ENCODE measurements at places on chromosomes 7 and 10. TPM values are rescaled to one million over a fixed set of nuclear protein-coding genes. Genes with fewer than 3 reads are reported as not detected.
A peak's percentile ranks its signal among the peaks of the same experiment; 100 is the strongest.

- no peak overlapping the region for H3K4me3 ChIP-seq
- H3K27me3 ChIP-seq: no peaks in the 10 kb centered on the region
- no peaks in the 10 kb centered on the region for H3K36me3 ChIP-seq
Measured at GRCh38 chr7:135665042-135665441, 2.7 kb downstream of the STMP1 start.

Gene TEX47
- not detected for total RNA-seq

GRCh38 chr7:158682456-158682855, 22.1 kb downstream of the NCAPG2 start:
- H3K27me3 ChIP-seq: no peaks in the 10 kb centered on the region
- no peaks in the 10 kb centered on the region for H3K36me3 ChIP-seq
- no peak overlapping the region for H3K4me3 ChIP-seq
- DNase-seq: no peak
- no peaks in the 10 kb centered on the region for H3K4me1 ChIP-seq

- H3K4me3 ChIP-seq: no peak overlapping the region
- no peak for DNase-seq
- no peaks in the 10 kb centered on the region for H3K4me1 ChIP-seq
- H3K27ac ChIP-seq: no peak overlapping the region
- no peaks in the 10 kb centered on the region for H3K27me3 ChIP-seq
Measured at GRCh38 chr10:68172324-68172723, 59.6 kb downstream of the ATOH7 start.

- H3K27ac ChIP-seq: no peak overlapping the region
- H3K36me3 ChIP-seq: no peaks in the 10 kb centered on the region
- no peaks in the 10 kb centered on the region for H3K4me1 ChIP-seq
- DNase-seq: no peak
- no peak overlapping the region for H3K4me3 ChIP-seq
- H3K27me3 ChIP-seq: no peaks in the 10 kb centered on the region
Measured at GRCh38 chr7:45714521-45714820, 140.3 kb downstream of the ADCY1 start.

Gene ECHDC3
- total RNA-seq: 60.6 TPM

GRCh38 chr7:149616898-149617297, 119.3 kb upstream of the ZNF746 start:
- DNase-seq: no peak
- no peak overlapping the region for H3K4me3 ChIP-seq
- no peaks in the 10 kb centered on the region for H3K27me3 ChIP-seq

DNA sequence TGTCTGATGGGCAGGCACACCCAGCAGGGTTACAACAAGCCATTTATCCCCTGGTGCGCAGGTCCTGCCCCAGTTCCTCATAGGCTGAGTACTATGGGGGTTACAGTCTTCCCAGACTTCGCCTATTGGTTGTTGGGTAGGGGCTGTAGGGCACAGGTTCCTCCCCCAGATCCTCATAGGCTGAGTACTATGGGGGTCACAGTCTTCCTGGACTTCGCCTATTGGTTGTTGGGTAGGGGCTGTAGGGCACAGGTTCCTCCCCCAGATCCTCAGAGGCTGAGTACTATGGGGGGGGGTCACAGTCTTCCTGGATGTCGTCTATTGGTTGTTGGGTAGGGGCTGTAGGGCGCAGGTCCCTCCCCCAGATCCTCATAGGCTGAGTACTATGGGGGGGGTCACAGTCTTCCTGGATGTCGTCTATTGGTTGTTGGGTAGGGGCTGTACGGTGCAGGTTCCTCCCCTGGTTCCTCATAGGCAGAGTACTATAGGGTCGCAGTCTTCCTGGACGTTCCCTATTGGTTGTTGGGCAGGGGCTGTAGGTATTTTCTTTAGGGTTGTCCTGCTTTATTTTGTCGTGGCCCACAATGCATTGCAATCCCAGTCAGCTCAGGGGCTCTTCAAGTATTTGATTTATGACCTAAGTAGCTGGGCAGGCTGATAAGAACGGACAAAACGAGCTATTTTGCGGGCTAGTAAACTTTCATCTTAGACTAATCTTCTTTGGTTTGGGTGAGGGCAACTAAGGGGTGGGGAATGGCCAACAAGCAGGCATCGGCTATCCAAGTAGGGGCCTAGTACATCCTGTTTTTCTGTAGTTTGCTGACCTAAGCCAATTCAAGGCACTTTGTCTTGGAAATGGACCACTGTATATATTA, 3.4 kb downstream of the LRRC27 start:
- H3K27ac ChIP-seq: no peak overlapping the region
- no peaks in the 10 kb centered on the region for H3K27me3 ChIP-seq
- H3K36me3 ChIP-seq: no peaks in the 10 kb centered on the region
- no peak for DNase-seq

Gene ANKRD22
- not detected for total RNA-seq

Gene TMEM176A
- 62.4 TPM for total RNA-seq

- peak; percentile 41 for DNase-seq
- no peaks in the 10 kb centered on the region for H3K27me3 ChIP-seq
- H3K4me3 ChIP-seq: no peak overlapping the region
- H3K4me1 ChIP-seq: no peaks in the 10 kb centered on the region
- H3K27ac ChIP-seq: no peak overlapping the region
Measured at GRCh38 chr7:18610331-18610948, 114.9 kb downstream of the HDAC9 start.

GRCh38 chr10:6796231-6796630, 216.2 kb upstream of the PRKCQ start:
- H3K27me3 ChIP-seq: no peaks in the 10 kb centered on the region
- H3K36me3 ChIP-seq: no peaks in the 10 kb centered on the region
- no peak overlapping the region for H3K4me3 ChIP-seq
- DNase-seq: no peak
- H3K27ac ChIP-seq: peak overlapping the region; percentile 65

GRCh38 chr7:6646465-6646864, 9.3 kb downstream of the ZNF316 start:
- no peaks in the 10 kb centered on the region for H3K27me3 ChIP-seq
- H3K36me3 ChIP-seq: no peaks in the 10 kb centered on the region
- H3K4me1 ChIP-seq: no peaks in the 10 kb centered on the region
- no peak overlapping the region for H3K4me3 ChIP-seq
- DNase-seq: no peak

GRCh38 chr7:138460649-138461607, 869 bp downstream of the TRIM24 start:
- H3K36me3 ChIP-seq: no peaks in the 10 kb centered on the region
- peaks cover 7% of the 10 kb centered on the region for H3K4me1 ChIP-seq
- no peak for DNase-seq
- peak overlapping the region; percentile 93 for H3K27ac ChIP-seq

Gene HMX3
- not detected for total RNA-seq

GRCh38 chr7:70654146-70654545, 477.8 kb upstream of the GALNT17 start:
- no peak overlapping the region for H3K27ac ChIP-seq
- H3K4me3 ChIP-seq: no peak overlapping the region
- H3K4me1 ChIP-seq: no peaks in the 10 kb centered on the region
- H3K27me3 ChIP-seq: no peaks in the 10 kb centered on the region
- H3K36me3 ChIP-seq: no peaks in the 10 kb centered on the region

GRCh38 chr7:117077658-117078057, 124.4 kb downstream of the ST7 start:
- H3K4me1 ChIP-seq: no peaks in the 10 kb centered on the region
- H3K4me3 ChIP-seq: no peak overlapping the region
- no peak overlapping the region for H3K27ac ChIP-seq
- no peaks in the 10 kb centered on the region for H3K36me3 ChIP-seq

DNA sequence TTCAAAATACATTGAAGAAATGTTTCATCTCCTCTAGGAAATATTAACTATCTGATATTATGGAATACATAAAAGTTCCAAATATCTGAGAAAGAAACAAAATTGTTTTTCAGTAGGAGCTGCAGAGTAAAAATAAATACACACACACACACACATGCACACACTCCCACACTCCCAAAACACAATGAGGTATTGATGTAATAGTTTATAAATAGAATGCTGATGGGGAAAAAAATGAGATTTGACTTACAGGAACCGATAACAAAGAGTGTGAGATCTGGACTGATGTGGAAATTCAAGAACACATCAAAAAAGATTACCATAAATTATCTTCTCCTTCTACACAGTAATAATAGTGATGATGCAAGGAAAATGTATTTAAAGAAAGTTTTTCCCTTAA, 438.0 kb upstream of the CELF2 start:
- no peak overlapping the region for H3K27ac ChIP-seq
- peaks cover 2% of the 10 kb centered on the region for H3K4me1 ChIP-seq
- H3K27me3 ChIP-seq: no peaks in the 10 kb centered on the region
- H3K36me3 ChIP-seq: no peaks in the 10 kb centered on the region

- H3K36me3 ChIP-seq: no peaks in the 10 kb centered on the region
- DNase-seq: peak; percentile 33
- peaks cover 71% of the 10 kb centered on the region for H3K4me1 ChIP-seq
- peak overlapping the region; percentile 44 for H3K27ac ChIP-seq
Measured at GRCh38 chr7:47568547-47568946, 13.4 kb downstream of the TNS3 start.

GRCh38 chr10:58952747-58953466, 223.5 kb upstream of the PHYHIPL start:
- no peaks in the 10 kb centered on the region for H3K36me3 ChIP-seq
- peak; percentile 91 for DNase-seq
- peaks cover 4% of the 10 kb centered on the region for H3K4me1 ChIP-seq
- no peak overlapping the region for H3K4me3 ChIP-seq

DNA sequence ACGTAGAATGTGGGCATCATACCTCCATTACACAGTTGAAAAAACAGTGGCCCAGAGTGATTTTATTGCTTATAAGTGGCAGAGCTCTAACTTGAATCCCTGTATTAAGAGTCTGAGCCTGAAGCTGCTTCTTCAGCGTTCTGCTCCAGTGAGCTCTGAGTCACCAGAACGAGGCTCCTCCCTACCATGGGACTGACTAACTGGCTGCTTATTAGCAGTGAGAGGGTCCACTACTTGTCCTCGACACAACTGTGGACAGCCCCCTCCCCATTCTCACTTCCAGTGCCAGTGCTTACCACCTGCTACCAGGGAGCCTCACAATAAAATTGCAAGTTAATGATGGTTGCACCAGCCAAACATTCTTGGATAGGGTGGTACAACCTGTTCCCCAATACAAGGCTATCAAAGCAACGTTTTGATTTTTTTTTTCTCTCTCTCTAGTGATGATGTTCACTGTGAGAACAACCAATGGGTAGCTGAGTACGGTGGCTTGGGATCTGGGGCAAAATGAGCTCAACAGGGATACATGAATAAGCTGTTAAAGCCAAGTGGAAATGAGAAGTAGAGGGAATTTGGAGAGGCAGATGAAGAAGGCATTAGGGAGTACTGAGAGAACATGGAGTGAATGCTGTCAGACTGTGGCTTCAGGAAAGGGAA, 2.7 kb upstream of the NRG3 start:
- no peak overlapping the region for H3K4me3 ChIP-seq
- H3K4me1 ChIP-seq: no peaks in the 10 kb centered on the region
- H3K36me3 ChIP-seq: no peaks in the 10 kb centered on the region
- H3K27me3 ChIP-seq: peaks cover 27% of the 10 kb centered on the region
- no peak for DNase-seq

Gene CTAGE6
- total RNA-seq: 0.90 TPM

Gene MCMBP
- total RNA-seq: 45.7 TPM

Gene PKD1L1
- 1.0 TPM for total RNA-seq

Gene AFAP1L2
- total RNA-seq: 96.3 TPM

Gene ARMC3
- 0.44 TPM for total RNA-seq

- no peaks in the 10 kb centered on the region for H3K27me3 ChIP-seq
- H3K27ac ChIP-seq: no peak overlapping the region
- no peaks in the 10 kb centered on the region for H3K36me3 ChIP-seq
- H3K4me1 ChIP-seq: no peaks in the 10 kb centered on the region
Measured at GRCh38 chr10:3074985-3075600, 7.7 kb downstream of the PFKP start.

DNA sequence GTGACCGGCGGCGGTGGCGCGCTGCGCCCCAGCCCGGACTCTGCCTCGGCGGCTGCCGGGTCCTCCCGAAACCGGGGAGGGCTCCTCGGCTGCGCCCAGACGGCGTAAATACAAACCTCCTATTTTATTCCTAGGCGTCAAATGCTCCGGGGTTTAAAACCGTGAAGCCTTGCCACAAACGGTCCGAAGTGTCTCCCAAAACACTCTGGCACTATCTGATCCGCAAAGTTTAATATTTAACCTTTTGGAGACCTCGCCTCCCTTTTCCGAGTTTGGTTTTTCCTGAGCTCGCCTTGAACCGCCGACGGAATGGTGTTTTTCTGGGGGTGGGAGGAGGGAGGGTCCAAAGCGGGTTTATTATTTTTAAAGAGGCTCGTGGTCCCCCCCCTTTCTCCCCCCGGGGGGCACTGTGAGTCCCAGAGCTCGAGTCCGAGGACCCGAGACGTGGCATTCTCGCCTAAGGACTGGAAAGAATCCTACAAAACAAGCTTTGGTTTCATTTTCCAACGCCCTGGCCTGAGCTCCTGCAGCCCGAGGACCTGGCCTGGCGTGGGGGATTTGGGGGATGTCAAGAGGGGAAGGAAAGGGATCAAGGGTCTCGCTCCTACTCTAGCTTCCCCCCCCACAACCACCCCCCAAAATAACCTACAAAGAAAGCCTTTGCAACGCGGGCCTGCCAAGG, 1.8 kb downstream of the TNRC18 start:
- peak overlapping the region; percentile 95 for H3K4me3 ChIP-seq
- H3K36me3 ChIP-seq: no peaks in the 10 kb centered on the region

Gene RPP38
- total RNA-seq: 10.5 TPM

DNA sequence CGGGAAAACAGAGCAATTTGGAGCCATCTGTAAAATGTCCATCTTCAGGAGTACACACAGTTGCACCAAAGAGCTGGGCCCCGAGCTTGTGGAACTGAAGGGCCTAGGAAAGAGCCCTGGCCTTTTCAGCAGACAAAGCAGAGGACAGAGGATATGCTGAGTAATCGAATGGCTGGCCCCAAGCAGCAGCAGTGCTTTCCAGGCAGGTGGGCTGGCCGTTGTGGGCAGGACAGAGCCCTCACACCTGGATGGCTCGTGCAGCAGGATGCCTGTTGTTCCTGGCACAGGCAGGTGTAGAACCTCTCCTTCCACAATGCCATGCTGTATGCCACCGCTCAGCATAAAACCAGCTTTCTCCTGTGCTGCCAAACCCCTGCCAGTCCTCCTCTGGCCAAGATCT, 32.5 kb upstream of the TNS3 start:
- H3K4me1 ChIP-seq: peaks cover 10% of the 10 kb centered on the region
- no peak for DNase-seq
- no peaks in the 10 kb centered on the region for H3K36me3 ChIP-seq
- no peak overlapping the region for H3K4me3 ChIP-seq
- H3K27ac ChIP-seq: no peak overlapping the region

- H3K27me3 ChIP-seq: no peaks in the 10 kb centered on the region
- peak within 1 kb of the TSS; percentile 88 for H3K4me3 ChIP-seq
- H3K4me1 ChIP-seq: peaks cover 14% of the 10 kb centered on the region
- no peaks in the 10 kb centered on the region for H3K36me3 ChIP-seq
- peak within 1 kb of the TSS; percentile 92 for H3K27ac ChIP-seq
Measured at GRCh38 chr7:138460176-138460648, at the start of gene TRIM24. TSS of gene TRIM24 (plus strand) at chr7:138460259. CDS start at chr7:138460549, 290 bp downstream.

Gene CPN1
- total RNA-seq: not detected

Gene CCNY
- total RNA-seq: 25.7 TPM

All from tibial nerve (tissue), 4 donors.